ENCODE measurements at places on chromosomes 4 and X.

DNA sequence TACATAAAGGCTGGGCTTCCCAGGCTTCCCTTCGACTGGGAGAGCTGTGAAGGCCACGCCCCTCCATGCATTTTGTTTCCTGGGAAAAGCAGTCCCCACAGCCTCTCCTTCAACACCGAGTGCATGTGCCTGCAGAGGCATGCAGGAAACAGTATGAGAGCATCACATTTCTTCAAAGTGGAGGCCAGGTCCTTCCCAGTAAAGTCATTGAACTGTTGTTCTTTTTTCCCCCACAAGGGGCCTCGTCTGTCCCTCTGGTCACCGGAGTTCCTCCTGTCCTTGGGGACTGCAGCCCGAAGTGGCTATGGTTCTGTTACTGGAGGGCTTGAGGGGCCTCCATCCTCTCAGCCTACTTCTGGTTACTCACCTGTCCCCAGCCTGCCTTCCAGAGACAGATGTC is 56.0 kb downstream of the RAI2 start:
- DNase-seq: no peak

GRCh38 chrX:39682778-39683177 is 415.0 kb downstream of the BCOR start:
- DNase-seq: no peak

- no peak for DNase-seq
These were observed 18.5 kb downstream of the HERC3 start for GRCh38 chr4:88610771-88611170.

DNA sequence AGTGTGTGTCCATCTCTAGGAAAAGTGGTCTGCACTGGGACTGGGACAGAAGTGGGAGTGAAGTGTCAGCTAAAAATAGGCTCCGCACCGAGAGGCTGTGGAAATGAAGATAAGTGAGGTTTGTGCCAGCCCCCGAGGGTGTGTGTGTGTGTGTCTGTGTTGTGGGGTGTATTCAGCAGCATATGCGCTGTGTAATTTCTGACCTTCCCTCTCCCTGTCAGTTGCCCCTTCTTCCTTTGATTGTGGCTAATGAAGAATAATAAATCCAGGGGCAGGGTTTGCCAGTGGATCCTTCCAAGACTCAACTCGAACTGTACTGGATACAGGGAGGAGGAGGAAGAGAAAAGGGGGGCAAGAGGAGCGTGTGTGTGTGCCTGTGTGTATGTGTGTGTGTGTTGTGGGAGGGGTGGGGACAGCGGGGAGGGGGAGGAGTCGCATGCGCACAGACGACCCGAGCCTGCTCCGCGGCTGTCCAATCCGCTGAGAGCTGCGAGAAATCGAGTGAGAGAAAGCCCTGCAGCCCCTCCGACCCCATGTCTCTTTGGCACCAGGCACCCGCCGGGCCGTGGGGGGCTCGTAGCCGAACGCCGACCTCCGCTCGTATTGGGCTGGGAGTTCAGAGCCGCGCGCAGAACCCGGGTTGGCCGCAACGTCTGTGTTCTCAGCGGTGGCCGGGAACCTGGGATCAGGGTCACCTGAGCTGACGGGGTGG is 916 bp upstream of the POU4F2 start:
- DNase-seq: no peak

GRCh38 chr4:3521621-3522325 is 10.4 kb downstream of the LRPAP1 start:
- no peak for DNase-seq

DNA sequence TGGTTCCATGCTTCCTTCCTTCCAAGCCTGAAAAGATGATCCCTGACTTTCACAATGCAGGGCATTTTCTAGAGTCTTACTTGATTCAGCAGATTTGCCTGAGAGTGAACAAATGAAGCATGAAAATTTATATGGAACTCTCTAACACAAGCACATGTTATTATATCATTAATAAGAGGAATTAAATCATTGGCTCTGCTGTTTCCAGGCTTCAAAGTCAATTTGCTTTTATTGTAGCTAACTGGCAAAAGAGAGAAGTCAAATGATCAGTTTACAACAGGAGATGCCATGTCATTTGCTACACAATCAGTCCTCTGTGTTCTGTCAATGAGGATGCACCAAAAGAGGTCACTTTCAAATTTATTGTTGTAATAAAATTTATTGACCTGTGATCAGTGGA is 101.5 kb upstream of the UGT8 start:
- DNase-seq: no peak

- DNase-seq: no peak
These were observed 726.6 kb downstream of the TRAM1L1 start for GRCh38 chr4:116358633-116359222.

- DNase-seq: no peak
These were observed 307 bp upstream of the ATRX start for GRCh38 chrX:77786365-77786680.

GRCh38 chr4:34182306-34182705 is 2062.0 kb downstream of the ARAP2 start:
- DNase-seq: no peak

GRCh38 chr4:165873298-165874071 is 448 bp downstream of the TLL1 start:
- no peak for DNase-seq

GRCh38 chr4:68948044-68948743 is 3.4 kb downstream of the UGT2A3 start:
- no peak for DNase-seq

DNA sequence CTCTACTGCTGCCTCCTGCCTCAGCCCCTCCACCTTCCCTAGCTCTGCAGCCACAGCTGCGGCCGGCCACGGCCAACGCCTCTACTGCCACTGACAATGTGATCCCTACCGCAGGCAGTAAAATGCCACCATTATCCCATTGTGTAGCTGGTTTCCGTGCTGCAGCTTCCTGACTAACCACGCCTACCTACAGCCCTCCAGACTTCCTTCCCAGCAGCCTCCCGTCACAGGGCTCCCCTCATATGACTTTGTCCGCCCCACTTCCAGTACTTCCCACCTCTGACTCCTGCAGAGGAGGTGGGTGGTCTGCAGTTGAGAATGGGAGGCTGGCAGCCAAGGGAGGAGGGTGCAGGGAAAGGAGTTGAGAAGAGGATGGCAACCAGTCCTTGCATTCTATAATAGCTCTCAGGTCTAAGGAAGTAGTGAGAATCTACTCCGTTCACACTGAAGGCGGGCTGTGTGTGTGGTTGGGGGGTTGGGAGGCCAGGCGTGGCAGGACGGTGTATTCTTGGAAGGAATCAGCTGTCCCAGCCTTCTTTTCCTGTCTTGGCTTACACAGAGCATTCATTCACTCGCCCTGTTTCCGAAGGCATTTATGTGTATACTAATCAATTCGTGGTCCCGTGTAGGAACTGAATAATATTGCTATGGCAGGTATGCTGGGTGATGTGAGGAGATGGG is 33.1 kb upstream of the USP51 start:
- no peak for DNase-seq

- no peak for DNase-seq
These were observed 3.1 kb downstream of the POU3F4 start for GRCh38 chrX:83511208-83511607.

- no peak for DNase-seq
These were observed 116.7 kb downstream of the MID1IP1 start for GRCh38 chrX:38917954-38918353.

DNA sequence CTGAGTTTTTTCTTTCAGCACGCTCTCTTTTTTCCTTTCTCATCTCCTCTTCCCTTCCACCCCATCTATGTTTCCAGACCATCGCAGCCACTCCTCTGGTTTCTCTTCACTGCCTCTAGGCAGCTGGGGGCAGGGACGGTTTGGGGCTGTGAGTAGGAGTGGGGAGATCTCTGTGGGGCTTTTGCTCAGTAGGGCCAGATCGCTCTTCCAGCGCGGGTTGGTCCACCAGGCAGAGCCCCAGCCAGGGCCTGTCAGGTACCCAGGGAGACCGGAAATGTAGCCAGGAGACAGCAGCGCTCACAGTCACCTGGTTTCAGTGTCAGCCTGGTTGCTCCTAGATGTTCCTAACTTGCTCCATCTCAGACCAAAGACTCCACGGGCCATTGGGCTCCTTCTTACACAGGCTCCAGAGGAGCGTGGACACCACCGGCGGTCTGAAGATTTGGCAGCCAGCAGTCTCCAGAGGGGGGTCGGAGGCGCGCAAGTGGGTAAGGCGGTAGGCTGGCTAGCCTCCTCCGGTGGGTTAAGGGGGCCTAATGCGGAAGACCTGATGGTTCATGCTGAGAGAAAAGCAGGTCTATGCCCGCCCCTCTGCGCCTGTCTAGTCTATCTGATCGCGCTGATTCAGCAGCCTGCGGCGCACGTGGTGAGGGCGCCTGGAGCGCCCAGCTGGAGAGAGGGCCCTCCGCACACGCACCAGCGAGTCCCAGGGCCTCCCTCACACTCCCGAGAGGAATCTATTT is 1.8 kb downstream of the FGF5 start:
- no peak for DNase-seq

DNA sequence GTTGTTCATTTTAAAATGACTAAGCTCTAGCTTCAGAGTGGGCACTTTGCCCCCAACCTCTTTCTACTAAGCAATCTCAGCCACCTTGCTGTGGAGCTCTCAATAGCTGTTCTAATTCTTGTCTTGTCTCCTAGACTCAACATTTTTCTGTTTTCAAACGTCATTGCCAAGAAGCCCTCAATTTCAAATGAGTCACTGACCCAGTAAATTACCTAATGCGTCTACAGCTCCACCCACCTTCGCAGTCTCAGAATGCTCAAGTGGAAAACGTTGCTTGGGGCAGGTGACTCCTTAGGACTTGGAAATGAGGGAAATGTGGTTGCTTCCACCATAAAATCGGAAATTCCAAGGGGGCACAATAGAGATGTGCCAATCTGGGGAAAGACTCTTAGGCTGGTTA is 59.0 kb downstream of the ING2 start:
- no peak for DNase-seq

DNA sequence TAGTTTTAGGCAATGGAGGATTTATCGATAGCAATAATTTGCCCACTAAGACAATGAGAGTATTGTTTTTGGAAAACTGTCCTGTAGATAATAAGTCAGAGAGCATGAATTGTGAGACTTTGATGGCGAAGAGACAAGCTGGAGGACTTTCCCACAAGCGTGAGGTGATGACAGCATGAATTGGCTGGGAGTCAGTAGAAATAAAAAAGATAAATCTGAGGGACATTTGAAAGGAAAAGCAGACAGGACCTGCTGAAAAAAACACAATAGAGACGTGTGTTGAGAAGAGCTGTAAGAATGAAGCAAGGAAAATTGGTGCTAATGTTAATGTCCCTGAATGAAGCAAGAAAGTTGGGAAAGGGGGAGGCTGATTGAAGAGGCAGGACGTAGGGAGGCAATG is 233.5 kb downstream of the DCTD start:
- DNase-seq: no peak

DNA sequence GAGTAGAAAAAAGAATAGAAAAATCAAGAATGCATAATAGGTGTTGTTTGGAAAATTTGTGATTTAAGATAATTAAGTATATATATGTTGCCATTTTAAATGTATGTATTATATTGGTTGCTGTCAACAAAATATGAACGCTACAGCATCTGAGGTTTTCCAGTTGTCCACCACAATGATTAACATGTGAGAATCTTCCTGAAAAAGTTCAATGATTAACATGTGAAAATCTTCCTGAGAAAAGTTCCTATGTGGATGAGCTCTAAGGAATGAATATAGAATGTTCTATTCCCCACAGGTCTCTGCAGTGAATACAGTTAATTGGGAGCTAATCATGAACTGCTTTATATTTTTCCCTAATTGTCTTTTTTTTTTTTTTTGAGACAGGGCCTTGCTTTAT is 214.7 kb downstream of the CBR4 start:
- no peak for DNase-seq

- DNase-seq: no peak
These were observed 405.2 kb upstream of the CNKSR2 start for GRCh38 chrX:20968996-20969395.

- DNase-seq: no peak
These were observed 55.8 kb downstream of the GPC4 start for GRCh38 chrX:133359466-133359865.

GRCh38 chr4:109294006-109294405 is 8.5 kb downstream of the COL25A1 start:
- no peak for DNase-seq

DNA sequence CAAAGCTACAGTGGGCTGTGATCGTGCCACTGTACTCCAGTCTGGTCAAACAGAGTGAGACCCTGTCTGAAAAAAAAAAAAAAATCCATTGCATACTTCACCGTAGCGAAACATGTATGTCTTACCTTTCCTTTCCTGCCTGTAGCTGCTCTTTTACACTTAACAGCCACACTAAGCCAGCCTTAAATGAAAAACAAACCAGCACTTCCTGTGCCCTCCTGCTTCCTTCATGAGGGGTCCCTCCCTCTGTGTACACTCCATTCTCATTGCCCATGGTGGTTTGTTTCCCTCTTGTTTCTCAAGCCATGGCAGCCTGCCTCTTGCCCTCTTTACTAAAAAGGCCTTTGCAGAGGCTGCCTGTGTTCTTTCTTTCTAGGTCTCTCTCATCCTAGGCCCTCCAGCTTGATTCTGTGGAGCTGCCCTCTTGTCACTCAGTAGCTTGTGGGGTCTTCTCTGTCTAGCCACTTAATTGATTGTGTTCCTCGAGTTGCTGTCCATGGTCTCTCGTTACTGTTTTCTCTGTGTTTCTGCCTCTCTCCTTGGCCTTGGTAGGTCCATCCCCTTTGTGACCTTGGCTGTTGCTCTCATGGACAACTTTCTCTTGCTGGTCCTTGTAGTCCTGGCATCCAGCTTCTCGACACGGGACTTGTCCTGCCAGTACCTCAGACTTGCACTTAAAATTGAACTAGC is 52.1 kb upstream of the MSANTD1 start:
- no peak for DNase-seq

- no peak for DNase-seq
These were observed 143.9 kb downstream of the KLHL13 start for GRCh38 chrX:117972711-117973109.

DNA sequence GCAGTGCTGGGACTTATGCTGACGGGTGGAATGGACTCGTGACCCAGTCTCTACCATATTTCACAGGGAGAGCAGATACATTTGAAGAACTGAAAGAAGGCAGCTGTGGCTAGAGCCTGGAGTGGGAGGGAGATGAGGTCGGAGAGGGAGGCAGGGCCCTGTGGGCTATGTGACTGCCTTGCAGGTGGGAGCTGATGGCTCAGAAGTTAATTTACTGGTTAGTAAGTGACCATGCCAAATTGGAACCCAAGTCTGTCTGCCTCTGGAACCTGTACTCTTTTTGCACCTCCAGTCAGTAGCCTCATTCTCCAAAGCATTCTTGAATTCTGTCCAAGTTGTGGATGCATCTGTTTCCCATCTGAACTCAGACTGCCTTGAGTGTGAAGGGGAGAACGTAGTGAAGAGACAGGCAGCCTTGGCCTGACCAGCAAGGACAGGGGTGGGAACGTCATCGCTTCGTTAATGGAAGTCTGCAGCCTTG is 92.3 kb downstream of the REPS2 start:
- DNase-seq: no peak

- no peak for DNase-seq
These were observed 192.3 kb downstream of the SCFD2 start for GRCh38 chr4:53173576-53173975.

GRCh38 chr4:125314676-125315575 is at the start of gene FAT4:
FAT4 (plus strand) TSS chr4:125314955; CDS start chr4:125316412, 1,457 bp downstream.
- DNase-seq: peak; percentile 85

DNA sequence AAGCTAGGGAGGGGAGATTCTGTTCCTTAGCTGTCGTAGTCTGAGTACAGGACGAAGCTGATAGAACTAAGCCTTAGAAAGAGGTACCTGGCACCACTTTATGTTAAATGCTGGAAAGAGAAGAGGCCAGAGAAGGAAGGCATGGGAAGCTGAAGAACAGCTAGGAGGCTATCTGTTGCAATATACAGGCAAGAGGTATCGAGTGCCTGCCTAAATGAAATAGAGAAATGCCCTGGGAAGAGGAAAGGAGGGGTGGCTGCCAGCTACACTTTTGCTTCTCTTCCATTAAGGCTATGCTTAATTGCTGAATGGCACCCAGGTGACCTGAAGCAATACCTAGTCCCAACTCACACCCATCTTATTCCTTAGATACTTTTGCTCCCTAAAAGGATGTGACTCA is 380.4 kb upstream of the FGF13 start:
- DNase-seq: no peak
